ENCODE measurements at places on chromosomes 13 and 19. TPM values are rescaled to one million over a fixed set of nuclear protein-coding genes. Genes with fewer than 3 reads are reported as not detected.

- DNase-seq: no peak
- H3K27ac ChIP-seq: no peak overlapping the region
- H3K27me3 ChIP-seq: no peaks in the 10 kb centered on the region
These were observed 1223.2 kb upstream of the SLC10A2 start for GRCh38 chr13:104289400-104289799.

DNA sequence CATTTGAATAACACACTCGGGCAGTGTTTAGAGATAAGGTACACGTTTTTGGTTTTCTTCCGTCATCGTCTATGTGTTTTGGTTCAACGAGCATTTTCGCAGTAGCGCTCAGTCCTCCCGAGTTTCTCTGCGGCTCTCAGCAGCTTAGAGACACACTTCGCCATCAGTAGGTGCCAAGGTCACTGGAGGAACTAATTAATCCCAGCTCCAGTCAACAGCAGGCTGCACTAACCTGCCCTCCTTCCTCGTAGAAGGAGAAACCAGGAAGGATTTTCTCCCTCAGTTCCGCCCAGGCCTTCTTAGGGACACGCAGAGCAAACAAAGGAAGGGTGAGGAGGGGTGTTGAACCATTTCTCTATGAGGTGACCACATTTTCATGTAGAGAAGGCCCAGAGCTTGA lies 12.6 kb downstream of the MBNL2 start:
- H3K27me3 ChIP-seq: no peaks in the 10 kb centered on the region
- peak overlapping the region; percentile 27 for H3K27ac ChIP-seq
- H3K4me3 ChIP-seq: no peak overlapping the region
- H3K36me3 ChIP-seq: no peaks in the 10 kb centered on the region
- H3K4me1 ChIP-seq: peaks cover 88% of the 10 kb centered on the region

ATXN8OS gene
- not detected for total RNA-seq

DNA sequence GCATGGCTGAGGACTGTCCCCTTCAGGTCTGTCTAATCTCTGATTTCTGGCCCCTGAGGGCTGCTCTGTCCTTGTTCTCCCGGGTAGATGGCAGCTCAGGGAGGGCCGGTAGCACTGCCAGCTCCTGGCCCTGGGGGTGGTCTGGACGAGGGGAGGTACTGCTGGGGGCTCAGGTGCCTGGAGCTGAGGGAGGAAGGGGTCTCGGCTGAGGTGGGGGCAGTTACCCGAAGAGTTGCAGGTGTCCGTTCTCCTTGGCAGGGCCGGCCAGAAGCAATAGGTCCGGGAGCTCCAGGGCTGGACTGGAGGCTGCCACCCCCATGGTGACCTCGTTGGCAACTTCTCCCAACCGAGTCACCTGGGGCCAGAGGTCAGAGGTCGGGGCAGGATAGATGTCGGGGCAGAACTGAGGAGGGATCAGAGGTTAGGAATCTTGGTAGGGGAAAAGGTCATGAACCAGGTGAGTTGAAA lies 1.2 kb upstream of the EMC10 start:
- H3K36me3 ChIP-seq: peaks cover 19% of the 10 kb centered on the region
- H3K4me1 ChIP-seq: peaks cover 29% of the 10 kb centered on the region
- no peak for DNase-seq

DNA sequence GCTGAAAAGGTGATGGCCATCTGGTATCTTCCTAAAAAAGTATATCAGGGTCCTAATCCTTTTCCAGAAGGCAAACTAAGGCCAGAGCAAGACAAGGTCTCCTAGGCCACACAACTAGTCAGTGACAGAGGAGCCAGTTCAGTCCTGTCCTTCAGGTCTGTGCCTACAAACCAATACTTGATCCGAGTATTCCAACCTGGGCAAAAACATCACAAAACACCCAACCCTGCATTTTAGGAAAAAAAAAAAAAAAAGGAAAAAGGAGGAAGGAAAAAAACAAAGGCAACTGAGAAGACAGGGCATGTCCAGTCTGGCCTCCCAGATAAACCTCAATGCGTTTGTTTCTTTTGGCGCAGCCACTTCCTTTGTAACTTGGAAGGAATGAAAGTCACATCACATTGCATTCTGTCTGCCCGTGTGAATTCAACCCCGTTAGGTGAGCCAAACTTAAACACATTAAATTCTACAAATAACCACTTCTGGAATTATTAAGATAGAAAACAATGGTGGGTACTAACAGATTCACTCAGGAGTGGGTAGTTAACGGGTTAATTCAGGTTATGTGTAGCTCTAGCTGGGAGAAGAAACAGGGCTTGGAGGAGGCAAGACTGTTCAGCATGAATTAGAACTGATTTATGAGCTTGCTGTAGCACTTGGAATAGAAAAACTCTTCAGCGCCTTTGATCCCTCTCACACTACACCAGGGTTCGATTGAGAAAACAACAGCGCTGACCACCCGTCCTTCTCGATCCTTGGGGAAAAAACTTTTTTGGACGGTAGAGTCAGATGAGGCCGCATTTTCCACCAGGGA lies 43.0 kb upstream of the HNRNPA1L2 start:
- H3K27ac ChIP-seq: peak overlapping the region; percentile 69
- H3K4me3 ChIP-seq: peak overlapping the region; percentile 50
- peak; percentile 65 for DNase-seq
- peaks cover 18% of the 10 kb centered on the region for H3K4me1 ChIP-seq
- no peaks in the 10 kb centered on the region for H3K36me3 ChIP-seq

- H3K4me1 ChIP-seq: no peaks in the 10 kb centered on the region
- no peaks in the 10 kb centered on the region for H3K27me3 ChIP-seq
- no peaks in the 10 kb centered on the region for H3K36me3 ChIP-seq
- H3K27ac ChIP-seq: no peak overlapping the region
- DNase-seq: no peak
These were observed 675.1 kb downstream of the UQCRFS1 start for GRCh38 chr19:28537896-28538295.

DNA sequence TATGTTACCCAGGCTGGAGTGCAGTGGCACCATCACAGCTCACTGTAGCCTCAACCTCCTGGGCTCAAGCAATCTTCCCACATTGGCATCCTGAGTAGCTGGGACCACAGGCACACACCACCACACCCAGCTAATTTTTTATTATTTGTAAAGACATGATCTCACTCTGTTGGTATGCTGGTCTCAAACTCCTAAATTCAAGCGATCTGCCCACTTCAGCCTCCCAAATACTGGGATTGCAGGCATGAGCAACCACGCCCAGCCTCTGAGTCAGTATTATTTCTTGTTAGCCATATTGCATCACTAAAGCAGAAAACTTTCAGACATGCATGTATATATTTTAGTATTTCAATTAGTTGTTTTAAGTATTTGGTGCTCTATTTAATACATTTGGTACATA lies 376.4 kb downstream of the GPC6 start:
- no peak overlapping the region for H3K27ac ChIP-seq
- no peaks in the 10 kb centered on the region for H3K4me1 ChIP-seq
- H3K4me3 ChIP-seq: no peak overlapping the region
- DNase-seq: peak; percentile 3
- H3K36me3 ChIP-seq: no peaks in the 10 kb centered on the region

- H3K27me3 ChIP-seq: no peaks in the 10 kb centered on the region
- no peaks in the 10 kb centered on the region for H3K4me1 ChIP-seq
- no peak overlapping the region for H3K4me3 ChIP-seq
- no peaks in the 10 kb centered on the region for H3K36me3 ChIP-seq
- H3K27ac ChIP-seq: no peak overlapping the region
These were observed 539.5 kb upstream of the SLC10A2 start for GRCh38 chr13:103605546-103606326.

- no peak overlapping the region for H3K27ac ChIP-seq
- DNase-seq: no peak
These were observed 14.1 kb downstream of the SUGP1 start for GRCh38 chr19:19306191-19306590.

NLRP4 gene
- total RNA-seq: not detected

DNA sequence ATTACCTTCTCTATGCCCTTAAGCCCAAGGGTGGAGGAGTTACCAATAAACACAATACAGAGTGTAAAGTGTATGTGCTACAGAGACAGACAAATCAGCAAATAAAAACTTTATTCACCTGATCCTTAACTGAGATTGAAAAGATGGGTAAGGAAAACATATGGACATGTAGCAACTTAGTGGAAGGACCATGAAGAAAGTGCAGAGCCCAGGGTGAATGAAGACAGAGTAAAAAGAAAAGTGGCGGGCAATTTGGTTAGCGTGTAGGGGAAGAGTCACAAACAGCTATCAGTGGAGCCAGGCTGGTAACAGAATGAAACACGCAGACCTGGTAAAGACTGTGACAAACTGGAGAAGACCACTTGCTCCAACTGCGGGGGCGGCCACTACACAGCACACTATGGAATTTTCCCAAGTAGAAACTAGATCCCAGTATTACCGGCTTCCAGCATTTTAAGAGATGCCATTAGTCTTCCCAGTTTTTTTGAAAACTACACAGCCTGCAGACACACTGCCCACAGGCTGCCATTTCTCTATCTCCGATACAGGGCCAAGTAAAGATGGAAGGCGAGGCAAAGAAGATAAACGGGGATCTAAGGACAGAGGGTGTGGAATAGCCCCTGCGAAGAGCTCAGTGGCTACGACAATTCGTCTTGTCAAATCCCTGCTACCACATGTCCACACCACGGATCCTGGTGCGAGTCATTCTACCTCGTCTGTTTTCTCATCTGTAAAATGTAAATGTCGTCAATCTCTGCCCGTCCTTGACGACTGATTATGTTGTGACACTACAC lies 1.2 kb downstream of the UQCRFS1 start:
- peaks cover 42% of the 10 kb centered on the region for H3K4me1 ChIP-seq
- peaks cover 14% of the 10 kb centered on the region for H3K36me3 ChIP-seq
- H3K4me3 ChIP-seq: peak overlapping the region; percentile 67
- H3K27me3 ChIP-seq: no peaks in the 10 kb centered on the region
- no peak for DNase-seq

COMP gene
- not detected for total RNA-seq

DNA sequence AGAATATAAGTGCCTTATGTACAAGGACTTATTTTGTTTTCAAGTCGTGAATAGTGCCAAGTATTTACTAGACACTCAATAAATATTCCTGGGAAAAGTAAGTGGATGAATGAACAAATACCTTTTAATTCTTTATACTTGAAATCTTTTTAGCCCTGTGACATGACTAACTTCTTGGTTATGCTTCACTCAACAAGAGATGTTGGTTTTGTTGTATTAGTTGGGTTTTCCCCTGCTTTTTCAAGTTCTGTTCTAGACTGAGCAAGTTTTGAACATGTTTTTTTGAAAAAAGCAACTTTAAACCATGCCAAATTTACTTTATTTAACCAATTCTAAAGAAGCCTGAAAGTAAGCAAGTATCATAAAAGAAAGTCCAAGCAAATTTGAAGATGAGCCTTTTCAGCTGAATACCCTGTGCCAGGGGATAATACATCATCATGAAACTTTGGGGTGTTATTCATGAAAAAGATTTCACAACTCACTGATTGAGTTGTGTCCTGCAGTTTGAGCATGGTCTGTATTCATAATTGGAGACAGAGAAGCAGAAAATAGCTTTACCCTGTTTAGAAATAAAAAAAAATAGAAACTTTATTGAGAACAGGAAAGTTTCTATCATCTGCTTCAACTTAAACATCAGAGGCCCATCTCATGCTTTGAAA lies 11.1 kb downstream of the LMO7 start:
- H3K36me3 ChIP-seq: no peaks in the 10 kb centered on the region
- H3K27ac ChIP-seq: no peak overlapping the region
- H3K27me3 ChIP-seq: no peaks in the 10 kb centered on the region
- no peak overlapping the region for H3K4me3 ChIP-seq
- H3K4me1 ChIP-seq: no peaks in the 10 kb centered on the region

OR1M1 gene
- total RNA-seq: not detected

GRCh38 chr19:9940778-9941177 lies 4.5 kb upstream of the OLFM2 start:
- H3K36me3 ChIP-seq: no peaks in the 10 kb centered on the region
- DNase-seq: no peak
- H3K4me1 ChIP-seq: peaks cover 9% of the 10 kb centered on the region
- no peaks in the 10 kb centered on the region for H3K27me3 ChIP-seq
- H3K4me3 ChIP-seq: no peak overlapping the region

- peak overlapping the region; percentile 90 for H3K4me3 ChIP-seq
- H3K4me1 ChIP-seq: peaks cover 52% of the 10 kb centered on the region
- peaks cover 56% of the 10 kb centered on the region for H3K27me3 ChIP-seq
- no peaks in the 10 kb centered on the region for H3K36me3 ChIP-seq
These were observed 2.1 kb downstream of the FGF9 start for GRCh38 chr13:21672796-21673538.

DNA sequence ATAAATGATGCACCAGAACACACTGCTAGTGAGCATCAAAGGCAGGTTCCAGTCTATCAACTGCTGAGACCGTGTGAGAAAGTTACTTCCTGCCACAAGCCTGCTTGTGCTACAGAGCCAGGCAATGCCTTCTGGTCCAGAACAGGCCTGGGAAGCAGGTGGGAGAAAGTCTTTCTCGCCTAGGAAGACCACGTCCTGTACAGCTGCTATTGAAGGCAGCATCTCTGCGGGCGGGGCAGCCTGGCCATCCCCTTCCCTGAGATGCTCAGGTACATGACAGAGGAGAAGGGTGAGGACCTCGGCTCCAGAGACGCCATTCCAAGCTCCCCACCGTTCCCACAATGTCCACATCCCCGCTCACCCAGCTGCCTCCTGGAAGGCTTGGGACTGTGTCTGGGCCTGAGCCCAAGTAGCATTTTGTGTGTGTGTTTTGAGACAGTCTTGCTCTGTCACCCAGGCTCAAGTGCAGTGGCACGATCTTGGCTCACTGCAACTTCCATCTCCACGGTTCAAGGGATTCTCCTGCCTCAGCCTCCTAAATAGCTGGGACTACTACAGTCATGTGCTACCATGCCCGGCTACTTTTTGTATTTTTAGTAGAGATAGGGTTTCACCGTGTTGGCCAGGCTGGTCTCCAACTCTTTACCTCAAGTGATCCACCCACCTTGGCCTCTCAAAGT lies 3.4 kb downstream of the RFX1 start:
- H3K36me3 ChIP-seq: no peaks in the 10 kb centered on the region
- no peak for DNase-seq
- peaks cover 43% of the 10 kb centered on the region for H3K4me1 ChIP-seq
- no peak overlapping the region for H3K4me3 ChIP-seq

IQCN gene
- 4.1 TPM for total RNA-seq

GRCh38 chr13:65499256-65499655 lies 1730.9 kb downstream of the PCDH9 start:
- H3K4me1 ChIP-seq: no peaks in the 10 kb centered on the region
- no peak for DNase-seq
- H3K27me3 ChIP-seq: no peaks in the 10 kb centered on the region
- no peaks in the 10 kb centered on the region for H3K36me3 ChIP-seq

- DNase-seq: no peak
- H3K4me1 ChIP-seq: no peaks in the 10 kb centered on the region
- H3K4me3 ChIP-seq: no peak overlapping the region
- no peak overlapping the region for H3K27ac ChIP-seq
- H3K27me3 ChIP-seq: no peaks in the 10 kb centered on the region
- H3K36me3 ChIP-seq: no peaks in the 10 kb centered on the region
These were observed 14.6 kb downstream of the KBTBD7 start for GRCh38 chr13:41179593-41180250.

SCN1B gene
- total RNA-seq: not detected

- no peak overlapping the region for H3K27ac ChIP-seq
- H3K36me3 ChIP-seq: no peaks in the 10 kb centered on the region
- H3K4me3 ChIP-seq: no peak overlapping the region
- H3K4me1 ChIP-seq: no peaks in the 10 kb centered on the region
- no peak for DNase-seq
These were observed 2.3 kb downstream of the ZNF536 start for GRCh38 chr19:30374539-30374864.

TMEM255B gene
- 1.7 TPM for total RNA-seq

GRCh38 chr19:47324502-47324901 lies 7.5 kb upstream of the C5AR2 start:
- no peaks in the 10 kb centered on the region for H3K4me1 ChIP-seq
- H3K27ac ChIP-seq: peak overlapping the region; percentile 65
- H3K27me3 ChIP-seq: no peaks in the 10 kb centered on the region
- H3K36me3 ChIP-seq: peaks cover 12% of the 10 kb centered on the region
- peak; percentile 26 for DNase-seq

PROZ gene
- total RNA-seq: not detected

CGB2 gene
- total RNA-seq: not detected
